COR-L47 (cell line): ENCODE measurements at places on chromosomes 11 and 22.

DNA sequence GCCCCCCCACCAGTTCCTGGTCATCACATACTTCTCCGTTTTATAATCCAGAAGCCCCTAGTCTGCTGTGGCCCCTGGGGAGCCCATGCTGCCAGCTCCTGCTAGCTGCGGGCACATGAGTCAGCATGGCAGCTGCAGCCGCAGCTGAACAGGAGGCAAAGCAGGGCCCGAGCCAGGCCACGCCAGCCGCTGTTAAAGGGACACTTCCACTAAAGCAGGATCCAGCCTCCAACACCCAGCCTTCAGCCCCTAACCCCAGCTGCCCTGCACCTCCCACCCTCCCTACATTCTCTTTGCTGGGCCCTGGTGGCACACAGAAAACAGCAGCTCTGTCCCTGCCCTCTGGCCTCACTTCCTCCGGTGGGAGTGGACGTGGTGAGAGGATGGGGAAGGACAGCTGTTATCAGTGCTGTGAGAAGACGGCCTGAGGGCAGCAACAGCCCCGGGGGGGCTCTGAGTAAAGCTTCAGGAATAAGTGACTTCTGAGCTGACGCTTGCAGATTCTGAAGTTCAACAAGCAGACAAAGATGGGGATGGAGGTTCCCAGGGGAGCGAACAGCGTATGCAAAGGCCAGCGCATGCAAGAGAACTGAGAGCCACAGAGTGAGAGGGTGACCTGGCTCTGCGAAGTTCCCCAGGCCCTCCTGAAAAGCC is 688 bp upstream of the LRRC74B start:
- no peak for DNase-seq

- no peak for DNase-seq
These were observed 104.0 kb downstream of the CACNA1I start for GRCh38 chr22:39674536-39674935.

GRCh38 chr11:103164093-103164796 is 55.0 kb downstream of the DYNC2H1 start:
- no peak for DNase-seq

DNA sequence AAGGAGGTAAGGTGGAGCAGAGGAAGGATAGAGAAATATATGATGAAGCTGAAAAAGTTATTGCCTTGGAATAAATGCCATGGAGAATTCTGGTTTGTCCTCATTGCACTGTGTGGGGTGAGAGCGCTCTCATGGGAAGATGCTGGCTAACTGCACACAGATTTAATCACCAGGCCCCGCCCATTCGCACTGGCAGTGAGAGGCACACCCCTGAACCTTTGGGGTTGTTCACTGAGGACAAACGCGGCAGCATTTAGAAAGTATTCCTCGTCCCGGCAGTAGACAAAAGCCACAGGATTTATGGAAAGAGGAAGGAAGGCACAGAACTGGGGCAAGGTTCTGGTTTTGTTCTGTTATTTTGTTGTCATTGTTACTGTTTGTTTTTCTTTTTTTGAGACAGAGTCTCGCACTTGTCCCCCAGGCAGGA is 70.2 kb downstream of the MED15 start:
- no peak for DNase-seq

- DNase-seq, result no peak
These were observed 14.3 kb downstream of the CD44 start for GRCh38 chr11:35153280-35153679.

GRCh38 chr11:69442807-69443137 is 38.7 kb upstream of the LINC01488 start:
- DNase-seq, result no peak
